ENCODE measurements at places on chromosomes 7 and 10.
A peak's percentile ranks its signal among the peaks of the same experiment; 100 is the strongest.

DNA sequence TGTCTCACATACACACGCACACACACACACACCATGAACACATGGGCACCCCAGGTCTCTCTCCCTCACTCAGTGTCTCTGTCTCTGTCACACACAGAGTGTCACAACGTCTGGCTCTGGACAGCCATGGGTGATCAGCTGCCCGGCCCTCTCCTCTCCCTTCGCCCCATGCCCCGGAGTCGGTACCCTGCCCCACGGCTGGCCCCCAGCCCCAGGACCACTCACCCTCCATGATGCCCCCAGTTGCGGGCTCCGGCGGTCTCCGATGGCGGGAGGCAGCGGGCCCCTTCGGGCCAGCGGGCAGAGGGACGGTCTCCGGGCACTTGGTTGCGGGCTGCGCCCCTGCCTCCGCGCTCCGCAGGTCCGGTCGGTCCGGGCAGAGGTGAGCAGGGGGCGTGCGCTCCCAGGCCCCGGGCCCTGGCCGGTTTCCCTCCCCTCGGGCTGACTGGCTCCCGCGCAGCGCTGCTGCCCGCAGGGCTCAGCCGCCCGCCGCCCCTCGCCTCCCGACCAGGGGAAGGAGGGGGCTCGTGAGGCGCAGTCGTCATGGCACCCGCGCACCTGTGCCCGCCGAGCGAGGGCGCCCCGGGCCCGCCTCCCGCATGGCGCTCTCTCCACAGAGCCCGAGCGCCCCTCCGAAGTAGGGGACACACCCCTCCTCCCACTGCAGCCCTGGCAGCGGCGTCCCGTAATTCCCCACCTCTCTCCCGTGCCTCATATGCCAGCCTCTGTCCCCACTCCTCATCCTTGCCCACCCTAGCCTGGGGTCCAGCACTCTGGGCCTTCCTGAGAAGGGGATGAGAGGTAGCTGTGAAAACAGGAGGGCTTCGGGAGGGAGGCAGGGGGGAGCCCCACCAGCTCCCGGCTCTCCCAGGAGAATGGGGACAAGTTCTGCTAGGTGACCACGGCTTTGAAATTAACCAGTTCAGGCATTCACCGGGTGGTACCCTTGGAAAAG is at the start of gene NPFFR1:
Gene NPFFR1 (minus strand): TSS at position 560 of the 955 bp plus-strand sequence. CDS start 328 bp downstream, at position 232.
- H3K4me3 ChIP-seq, result no peak within 1 kb of the TSS
- H3K4me1 ChIP-seq, result no peaks in the 10 kb centered on the region
- no peaks in the 10 kb centered on the region for H3K36me3 ChIP-seq
- ATAC-seq, result peak; percentile 34
- H3K27me3 ChIP-seq, result peaks cover 74% of the 10 kb centered on the region

DNA sequence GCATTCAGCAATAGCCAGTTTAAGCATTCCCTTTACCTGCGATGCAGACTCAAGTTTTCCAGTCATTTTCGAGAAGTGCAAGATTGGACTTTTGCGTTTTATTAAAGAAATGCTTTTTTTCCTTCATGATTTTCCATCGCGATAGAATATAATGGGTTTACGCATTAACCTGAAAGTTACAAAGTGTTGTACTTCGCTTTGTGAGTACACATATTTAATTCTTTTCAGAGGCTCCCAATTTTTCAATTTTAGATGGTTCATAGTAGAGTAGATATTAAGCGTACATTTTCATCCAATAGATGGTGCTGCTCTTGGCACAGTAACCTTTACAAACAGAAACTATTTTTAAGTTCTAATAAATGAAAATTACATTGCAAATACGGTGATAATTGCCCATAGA is 1.3 kb downstream of the PTPRZ1 start:
- no peak for ATAC-seq
- H3K27ac ChIP-seq, result no peak overlapping the region
- H3K27me3 ChIP-seq, result peaks cover 50% of the 10 kb centered on the region
- H3K36me3 ChIP-seq, result no peaks in the 10 kb centered on the region

DNA sequence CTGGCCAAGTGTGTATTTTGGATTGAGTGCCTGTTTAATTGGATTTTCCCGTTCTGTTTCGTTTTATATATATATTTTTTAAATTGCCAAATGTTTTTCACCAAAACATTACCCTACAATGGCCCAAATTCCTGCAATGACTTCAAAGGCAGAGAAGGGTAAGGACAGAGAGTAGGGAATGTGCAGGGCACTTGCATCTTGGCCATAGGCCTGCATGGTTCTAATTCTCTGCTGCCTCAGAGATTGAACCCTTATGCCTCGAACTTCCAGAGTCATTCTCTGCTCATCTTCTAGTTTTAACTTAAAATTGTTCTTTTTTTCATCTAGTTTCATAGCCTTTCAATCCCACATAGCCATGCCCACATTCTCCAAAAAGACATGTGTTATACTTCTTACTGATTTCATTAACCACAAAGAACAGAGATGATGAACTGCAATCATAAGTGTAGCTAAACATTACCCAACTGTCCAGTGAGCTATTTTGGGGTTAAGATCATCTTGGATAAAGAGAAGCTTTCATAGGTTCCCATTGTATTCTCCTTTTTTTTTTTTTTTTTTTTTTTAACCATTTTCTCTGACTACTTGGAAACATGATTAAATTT is 177.6 kb downstream of the PLXDC2 start:
- no peak for ATAC-seq
- no peak overlapping the region for H3K27ac ChIP-seq
- no peaks in the 10 kb centered on the region for H3K27me3 ChIP-seq
- peaks cover 9% of the 10 kb centered on the region for H3K4me1 ChIP-seq
- H3K36me3 ChIP-seq, result no peaks in the 10 kb centered on the region

DNA sequence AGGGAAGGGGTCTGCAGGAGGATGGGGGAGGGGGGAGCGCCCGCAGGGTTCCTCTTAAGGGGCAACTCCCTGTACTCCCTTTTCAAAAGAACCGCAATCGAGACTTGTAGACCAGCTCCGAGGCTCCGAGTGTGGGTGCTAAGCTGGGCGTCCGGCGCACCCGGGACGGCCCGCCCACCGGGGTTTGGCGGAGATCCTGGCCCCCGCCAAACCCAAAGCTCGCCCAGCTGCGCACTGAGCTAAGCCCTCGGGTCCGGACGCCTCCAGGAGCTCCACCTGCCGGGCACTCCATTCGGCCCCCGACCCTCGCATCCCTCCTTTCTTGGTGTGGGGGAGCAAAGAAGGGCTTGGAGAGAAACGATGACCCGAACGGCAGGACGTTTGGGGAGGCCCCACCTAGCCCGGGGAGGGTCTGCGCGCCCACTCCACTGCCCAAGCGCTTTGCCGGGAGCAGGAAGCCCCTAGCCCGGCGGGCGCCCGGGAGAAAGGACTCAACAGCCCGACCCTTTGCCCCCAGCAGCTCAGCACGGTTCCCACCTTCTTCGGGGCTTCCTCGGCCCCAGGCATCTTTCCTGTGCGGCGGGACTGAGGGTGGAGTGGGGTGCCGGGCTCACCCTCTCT is 651 bp downstream of the AFAP1L2 start:
- ATAC-seq, result peak; percentile 42
- H3K36me3 ChIP-seq, result no peaks in the 10 kb centered on the region
- peaks cover 64% of the 10 kb centered on the region for H3K4me1 ChIP-seq
- H3K27ac ChIP-seq, result peak overlapping the region; percentile 65
- peaks cover 26% of the 10 kb centered on the region for H3K27me3 ChIP-seq

DNA sequence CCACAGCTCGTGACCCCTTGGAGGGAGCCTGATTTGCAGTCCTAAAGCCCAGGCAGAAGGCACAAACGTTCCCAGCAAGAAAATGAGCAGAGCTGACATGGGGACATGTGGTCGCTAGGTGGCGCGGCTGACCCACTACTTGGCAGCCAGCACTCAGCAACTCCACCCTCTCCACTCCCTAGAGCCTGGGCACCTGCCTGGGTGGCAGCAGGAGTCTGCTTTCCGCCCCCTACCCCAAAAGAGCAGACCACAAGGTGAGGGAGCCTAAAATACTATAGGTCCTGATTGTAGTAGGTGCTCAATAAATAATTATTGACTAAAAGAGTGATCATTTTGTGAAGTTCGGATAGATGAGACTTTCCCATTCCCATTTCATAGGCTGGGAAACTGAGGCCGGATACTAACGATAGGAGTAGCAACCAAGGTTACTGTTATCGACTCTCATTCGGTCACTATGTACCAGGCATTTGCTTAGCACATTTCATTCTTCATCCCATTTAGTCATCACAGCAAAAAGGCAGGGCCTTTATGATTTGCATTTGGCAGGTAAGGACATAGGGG is 57.4 kb downstream of the NEUROG3 start:
- no peaks in the 10 kb centered on the region for H3K27me3 ChIP-seq
- peak; percentile 66 for ATAC-seq
- no peak overlapping the region for H3K27ac ChIP-seq
- H3K4me3 ChIP-seq, result no peak overlapping the region

GRCh38 chr7:70390251-70390650 is 741.7 kb upstream of the GALNT17 start:
- ATAC-seq, result no peak
- no peaks in the 10 kb centered on the region for H3K36me3 ChIP-seq
- no peak overlapping the region for H3K27ac ChIP-seq
- H3K27me3 ChIP-seq, result no peaks in the 10 kb centered on the region

DNA sequence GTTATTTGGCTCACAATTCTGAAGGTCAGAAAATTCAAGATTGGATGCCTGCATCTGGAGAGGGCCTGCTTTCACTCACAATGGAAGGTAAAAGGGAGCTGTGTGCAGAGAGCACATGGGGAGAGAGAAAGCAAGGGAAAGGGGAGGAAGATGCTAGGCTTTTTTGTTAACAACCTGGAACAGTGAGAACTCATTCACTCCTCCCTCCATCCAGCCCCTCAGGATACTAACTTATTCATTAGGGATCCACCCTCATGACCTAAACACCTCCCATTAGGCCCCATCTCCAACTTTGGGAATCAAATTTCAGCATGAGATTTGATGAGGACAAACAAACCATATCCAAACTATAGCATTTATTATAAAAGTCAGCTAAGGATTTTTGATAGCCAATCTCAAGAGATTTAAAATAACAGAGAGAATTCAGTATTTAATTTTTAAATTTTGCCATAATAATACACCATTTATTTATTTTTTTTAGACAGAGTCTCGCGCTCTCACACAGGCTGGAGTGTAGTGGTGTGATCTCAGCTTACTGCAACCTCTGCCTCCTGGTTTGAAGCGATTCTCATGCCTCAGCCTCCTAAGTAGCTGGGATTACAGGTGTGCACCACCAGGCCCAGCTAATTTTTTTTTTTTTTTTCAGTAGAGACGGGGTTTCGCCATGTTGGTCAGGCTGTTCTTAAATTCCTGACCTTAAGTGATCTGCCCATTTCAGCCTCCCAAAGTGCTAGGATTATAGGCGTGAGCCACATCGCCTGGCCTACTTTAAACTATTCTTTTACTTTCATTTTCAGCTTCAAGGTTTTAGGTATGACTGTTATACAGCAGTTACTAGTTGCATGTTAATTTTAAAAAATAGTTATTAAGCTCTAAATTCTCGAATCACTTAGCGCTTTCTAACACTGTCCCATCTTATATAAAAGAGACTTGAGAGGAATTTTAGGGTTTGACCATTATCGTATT is 20.3 kb upstream of the ETV1 start:
- no peaks in the 10 kb centered on the region for H3K36me3 ChIP-seq
- no peaks in the 10 kb centered on the region for H3K27me3 ChIP-seq
- no peaks in the 10 kb centered on the region for H3K4me1 ChIP-seq
- no peak overlapping the region for H3K27ac ChIP-seq
- no peak overlapping the region for H3K4me3 ChIP-seq
- no peak for ATAC-seq

DNA sequence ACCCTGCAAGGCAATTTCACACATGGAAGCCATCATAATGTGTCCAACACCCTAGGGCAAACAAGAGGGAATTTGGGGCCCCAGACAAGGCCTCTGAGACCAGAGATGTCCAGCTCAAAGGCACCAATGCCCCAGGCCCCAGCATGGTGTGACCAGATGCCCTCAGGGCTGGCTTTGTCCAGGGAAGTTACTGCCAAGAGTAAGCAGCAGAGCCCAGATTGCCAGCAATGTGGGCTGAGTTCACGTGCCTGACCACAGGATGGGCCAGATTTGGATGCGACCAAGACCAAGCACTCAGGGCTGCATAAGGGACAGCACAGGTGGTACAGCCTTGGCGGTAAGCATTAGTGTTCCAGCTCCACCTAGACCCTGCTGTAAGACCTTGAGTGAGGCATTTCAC is 12.7 kb downstream of the MYOF start:
- peaks cover 96% of the 10 kb centered on the region for H3K4me1 ChIP-seq
- no peak overlapping the region for H3K4me3 ChIP-seq
- ATAC-seq, result no peak
- peak overlapping the region; percentile 91 for H3K27ac ChIP-seq

DNA sequence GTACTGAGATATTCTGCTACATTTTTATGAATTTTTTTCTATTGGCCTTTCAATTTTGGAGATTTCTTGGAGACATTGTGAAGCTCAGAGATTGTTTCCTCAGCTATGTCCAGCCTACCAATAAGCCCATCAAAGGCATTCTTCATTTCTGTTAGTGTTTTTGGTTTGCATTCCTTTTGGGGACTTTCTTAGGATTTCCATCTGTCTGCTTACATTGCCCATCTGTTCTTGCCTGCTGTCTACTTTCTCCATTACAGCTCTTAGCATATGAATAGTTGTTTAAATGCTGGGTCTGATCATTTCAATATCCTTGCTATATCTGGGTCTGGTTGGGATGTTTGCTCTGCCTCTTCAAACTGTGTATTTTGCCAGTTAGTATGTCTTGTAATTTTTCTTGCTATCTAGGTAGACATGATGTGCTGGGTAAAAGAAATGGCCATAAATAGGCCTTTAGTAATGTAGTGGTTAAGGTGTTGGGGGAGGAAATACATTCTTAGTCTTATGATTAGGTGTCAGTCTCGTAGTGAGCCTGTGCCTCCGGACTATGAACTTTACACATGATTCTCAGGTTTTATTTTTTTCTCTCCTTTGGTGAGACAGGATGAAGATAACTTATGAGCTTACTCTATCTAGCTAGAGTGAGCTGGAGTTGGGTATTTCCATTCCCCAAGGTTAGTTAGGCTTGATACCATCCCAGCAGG is 32.6 kb upstream of the NME8 start:
- H3K27me3 ChIP-seq, result no peaks in the 10 kb centered on the region
- no peak overlapping the region for H3K27ac ChIP-seq
- no peak overlapping the region for H3K4me3 ChIP-seq
- no peaks in the 10 kb centered on the region for H3K4me1 ChIP-seq

DNA sequence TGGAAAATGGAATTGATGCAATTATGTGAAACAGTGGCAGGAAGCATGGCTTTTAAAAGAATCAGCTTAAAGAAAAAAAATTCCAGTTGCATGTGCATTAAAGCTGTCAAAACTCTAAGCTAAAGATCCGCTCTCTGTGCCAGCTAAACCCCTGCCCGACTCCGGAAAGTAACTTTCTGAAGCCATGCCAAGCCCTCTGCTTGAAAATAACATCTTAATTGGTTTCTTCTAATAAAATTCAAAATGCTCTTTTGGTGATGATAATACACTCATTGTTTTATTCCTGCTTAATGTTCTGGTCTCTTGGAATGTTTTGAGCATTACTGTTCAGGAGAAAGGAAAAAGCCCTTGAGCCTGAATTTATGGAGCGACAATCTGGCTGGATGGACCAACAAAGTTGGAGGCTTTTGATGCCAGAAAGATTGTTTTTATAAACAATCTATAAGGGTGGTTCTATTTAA is 11.7 kb downstream of the SEMA3C start:
- H3K27me3 ChIP-seq, result no peaks in the 10 kb centered on the region
- no peak overlapping the region for H3K4me3 ChIP-seq
- no peaks in the 10 kb centered on the region for H3K36me3 ChIP-seq
- no peak overlapping the region for H3K27ac ChIP-seq
- peaks cover 5% of the 10 kb centered on the region for H3K4me1 ChIP-seq
- ATAC-seq, result no peak

Measured in gastroesophageal sphincter (tissue), 4 donors.